Renal cortex interstitium (tissue), 15 donors: ENCODE measurements at places on chromosomes 3 and 15. TPM values are rescaled to one million over a fixed set of nuclear protein-coding genes. Genes with fewer than 3 reads are reported as not detected.

COPS2 gene
- 91.3 TPM for polyA plus RNA-seq

ROBO2 gene
- 100 TPM for polyA plus RNA-seq

LRRK1 gene
- 3.1 TPM for polyA plus RNA-seq

CAMK1 gene
- polyA plus RNA-seq: 22.6 TPM

EBLN2 gene
- 8.1 TPM for polyA plus RNA-seq

ACOX2 gene
- polyA plus RNA-seq: 43.8 TPM

ARHGEF26 gene
- polyA plus RNA-seq: 12.0 TPM

KBTBD12 gene
- polyA plus RNA-seq: 1.0 TPM

IQSEC1 gene
- polyA plus RNA-seq: 29.8 TPM

DNA sequence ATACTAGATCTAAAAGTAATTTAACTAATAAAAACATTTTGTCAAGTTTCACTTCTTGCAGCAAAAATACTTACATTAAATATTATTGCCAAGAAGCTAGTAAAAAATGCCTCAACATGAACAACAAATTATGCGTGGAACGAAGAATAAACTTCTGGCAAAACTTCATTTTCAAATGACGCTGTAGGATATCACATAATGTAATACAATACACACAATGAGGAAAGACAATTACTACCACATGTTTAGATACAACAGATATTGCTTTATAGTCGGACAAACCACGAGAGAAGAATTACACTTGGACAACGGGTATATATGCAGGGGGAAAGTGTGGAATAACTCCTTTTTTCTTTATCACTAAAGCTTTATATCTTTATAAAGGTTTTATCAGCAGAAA lies 21.6 kb downstream of the P3H2 start:
- no peak for DNase-seq

- DNase-seq: no peak
These were observed 13.7 kb upstream of the PARP6 start for GRCh38 chr15:72285927-72286516.

GRCh38 chr3:111244760-111245159 lies 173.1 kb downstream of the NECTIN3 start:
- no peak for DNase-seq

- DNase-seq: no peak
These were observed 334.1 kb downstream of the FHIT start for GRCh38 chr3:60917141-60917540.

DNA sequence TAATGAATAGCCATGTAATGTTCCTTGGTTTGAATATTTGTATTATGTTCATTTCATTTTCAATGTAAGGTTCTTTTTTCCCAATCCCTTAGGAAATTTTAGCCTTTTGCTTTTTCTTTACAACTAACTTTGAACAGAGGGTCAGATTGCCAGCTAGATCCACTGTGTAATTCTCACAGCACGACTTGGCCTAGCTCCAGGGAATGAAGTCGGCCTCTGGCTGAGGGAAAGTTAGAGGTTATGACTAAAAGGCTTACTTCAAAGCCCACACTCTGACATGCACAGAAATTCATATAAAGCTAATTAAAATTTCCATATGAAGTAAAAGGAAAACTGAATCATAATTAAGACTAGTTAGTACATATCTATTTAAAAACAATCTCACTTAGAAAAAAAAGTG lies 38.7 kb downstream of the ROBO1 start:
- DNase-seq: peak; percentile 4

GRCh38 chr3:64049832-64050231 lies 26.5 kb upstream of the PSMD6 start:
- no peak for DNase-seq

- DNase-seq: no peak
These were observed 91.4 kb downstream of the ZNF621 start for GRCh38 chr3:40615918-40616819.

- no peak for DNase-seq
These were observed 24.2 kb upstream of the SLC41A3 start for GRCh38 chr3:126107957-126108675.

GRCh38 chr3:8441969-8442559 lies 59.6 kb upstream of the LMCD1 start:
- DNase-seq: peak; percentile 54

- DNase-seq: no peak
These were observed 180.2 kb upstream of the NR2F2 start for GRCh38 chr15:96150254-96150653.

- DNase-seq: no peak
These were observed 730.7 kb downstream of the SQOR start for GRCh38 chr15:46365572-46365971.

DNA sequence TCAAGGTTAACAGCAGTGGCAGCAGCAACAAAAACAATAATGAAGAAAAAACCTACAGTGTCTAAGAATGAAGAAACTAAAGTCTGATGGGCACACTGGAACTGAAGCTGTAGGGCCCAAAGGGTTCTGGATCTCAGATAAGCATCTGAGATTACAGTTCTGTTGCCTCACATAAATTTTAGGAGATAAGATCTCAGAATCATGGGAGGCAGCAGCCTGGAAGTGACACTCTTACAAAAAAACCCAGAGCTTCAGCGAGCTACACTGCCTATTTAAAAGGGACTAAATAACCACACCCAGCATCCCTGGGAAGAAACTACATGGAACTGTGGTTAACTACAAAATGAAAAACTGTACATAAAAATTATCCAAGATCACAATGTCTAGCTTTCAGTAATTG lies 61.2 kb downstream of the PLD1 start:
- DNase-seq: no peak

- no peak for DNase-seq
These were observed 44.1 kb downstream of the SLC41A3 start for GRCh38 chr3:126039870-126040269.

DNA sequence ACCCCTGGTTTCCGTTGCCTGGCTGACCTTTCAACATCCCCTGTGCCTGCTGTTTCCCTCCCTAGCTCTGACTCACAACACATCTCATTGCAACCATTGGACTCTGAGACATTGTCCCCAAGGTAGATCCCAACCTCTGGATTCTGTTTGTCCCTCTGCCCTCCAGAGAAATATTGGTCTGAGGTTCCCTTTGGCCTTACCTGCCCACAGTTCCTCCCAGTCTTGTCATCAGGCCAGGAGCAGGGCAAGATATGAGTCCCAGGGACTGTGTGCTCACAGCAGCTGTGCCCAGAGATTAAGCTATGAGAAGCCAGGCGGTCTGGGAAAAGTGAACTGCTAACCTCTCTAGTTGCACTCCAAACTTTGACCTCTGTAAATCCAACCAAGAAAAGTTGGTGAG lies 168.2 kb upstream of the NR2F2 start:
- DNase-seq: no peak

DNA sequence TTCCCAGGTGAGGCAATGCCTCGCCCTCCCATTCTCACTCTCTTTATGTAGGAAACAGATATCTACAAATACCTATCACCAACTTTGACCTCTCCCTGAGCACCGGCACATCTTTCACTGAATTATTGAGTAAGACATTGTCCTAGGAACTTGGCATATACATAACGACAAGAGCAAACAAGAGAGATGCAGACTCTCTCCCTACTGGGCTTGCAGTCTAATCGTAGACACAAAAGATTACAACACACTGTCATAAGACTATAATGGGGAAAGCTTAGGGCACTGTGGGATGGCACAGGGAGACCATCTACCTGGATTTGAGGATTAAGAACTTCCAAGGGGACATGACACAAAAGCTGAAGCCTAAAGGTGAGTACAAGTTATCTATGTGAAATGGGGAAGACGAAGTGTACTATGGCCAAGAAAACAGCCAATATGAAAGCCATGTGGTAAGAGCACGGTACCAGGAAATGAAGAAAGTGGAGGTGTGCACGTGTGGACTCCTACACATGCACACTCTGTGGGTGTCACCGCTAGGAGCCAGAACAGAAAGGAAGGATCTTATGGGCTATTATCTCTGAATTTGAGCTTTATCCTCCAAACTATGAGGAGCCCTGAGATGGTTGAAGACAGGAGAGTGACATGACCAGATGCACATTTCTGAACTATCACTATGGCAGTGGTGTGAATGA lies 218.8 kb upstream of the STRIT1 start:
- DNase-seq: no peak

- DNase-seq: no peak
These were observed 812.9 kb upstream of the CFAP20DC start for GRCh38 chr3:59862686-59863085.

DNA sequence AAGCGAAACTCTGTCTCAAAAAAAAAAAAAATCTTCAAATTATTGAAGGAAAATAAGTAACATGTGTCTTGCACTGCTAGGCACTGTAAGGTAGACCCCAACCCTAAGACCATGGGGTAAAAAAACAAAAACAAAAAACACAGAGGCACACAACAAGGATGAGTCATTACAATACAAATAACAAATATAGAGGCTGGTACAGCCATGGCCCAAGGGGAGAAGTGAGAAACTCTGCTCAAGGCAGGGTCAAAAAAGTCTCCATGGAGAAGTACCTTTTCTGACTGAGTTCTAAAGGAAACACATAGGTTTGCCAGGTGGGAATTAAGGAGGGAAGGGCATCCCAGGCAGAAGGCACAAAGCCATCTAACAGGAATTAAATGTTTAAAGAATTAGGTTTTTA lies 54.5 kb downstream of the TOP2B start:
- no peak for DNase-seq

DNA sequence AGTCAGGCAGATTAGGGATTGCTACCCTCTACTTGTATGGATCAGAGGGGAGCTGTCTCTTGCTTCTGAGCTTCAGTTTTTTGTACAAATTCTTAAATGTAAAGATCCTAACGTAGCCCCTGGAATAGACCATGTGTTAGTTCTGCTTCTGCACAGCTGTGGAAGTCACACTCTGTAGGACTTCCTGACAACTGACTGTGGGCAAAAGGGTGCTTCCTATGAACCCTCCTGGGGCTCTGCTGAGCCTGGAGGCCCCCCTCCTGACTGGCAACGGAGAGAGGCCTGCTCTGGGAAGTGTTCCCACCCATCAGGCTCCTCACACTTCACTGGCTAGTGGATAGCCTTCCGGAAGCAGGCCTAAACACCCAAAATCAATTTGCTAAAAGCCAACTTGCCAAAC lies 131.0 kb downstream of the RPLP1 start:
- DNase-seq: no peak

- peak; percentile 21 for DNase-seq
These were observed 66.7 kb downstream of the SLC6A1 start for GRCh38 chr3:11059090-11059798.
